ENCODE measurements at places on chromosomes 16 and 17.
A peak's percentile ranks its signal among the peaks of the same experiment; 100 is the strongest.

DNA sequence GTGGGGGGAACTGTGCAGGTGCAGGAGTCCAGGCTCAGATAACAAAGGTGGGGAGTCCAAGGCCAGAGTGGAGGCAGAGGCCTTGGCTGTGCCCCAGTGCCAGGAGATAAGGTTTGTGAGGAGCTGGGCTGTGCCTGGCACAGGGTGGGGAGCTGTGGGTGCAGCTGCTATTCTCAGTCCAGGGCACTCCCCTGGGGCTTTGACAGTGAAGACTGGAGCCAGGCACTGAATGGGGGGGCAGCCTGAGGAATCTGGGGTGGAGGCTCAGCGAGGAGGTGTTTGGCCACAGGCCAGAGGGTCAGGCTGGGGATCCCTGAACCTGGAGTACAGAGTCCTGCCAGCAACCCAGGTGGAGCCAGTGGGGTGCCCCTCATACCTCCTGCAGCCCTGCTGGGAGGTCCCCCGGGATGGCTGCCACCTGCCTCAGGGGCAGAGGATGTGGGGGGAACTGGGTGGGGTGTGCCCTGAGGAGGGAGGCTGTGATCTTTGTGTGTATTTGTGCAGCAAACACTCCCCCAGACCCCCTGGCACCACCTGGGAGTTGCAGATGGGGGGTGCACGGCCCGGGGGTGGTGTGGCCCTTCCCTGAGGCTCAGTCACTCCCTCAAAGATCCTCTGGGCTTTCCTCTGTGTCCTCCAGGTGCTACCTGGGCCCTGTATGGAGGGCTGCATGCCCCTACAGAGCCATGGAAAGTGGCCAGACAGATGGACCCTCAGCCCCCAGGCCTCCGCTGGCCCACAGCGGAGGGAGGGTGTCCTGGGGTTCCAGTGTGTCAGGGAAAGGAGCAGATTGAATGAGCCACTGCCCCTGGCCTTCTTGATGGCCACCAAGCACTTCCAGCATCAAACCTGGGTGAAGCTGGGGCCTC lies 44.5 kb upstream of the SMPD3 start:
- DNase-seq: no peak

DNA sequence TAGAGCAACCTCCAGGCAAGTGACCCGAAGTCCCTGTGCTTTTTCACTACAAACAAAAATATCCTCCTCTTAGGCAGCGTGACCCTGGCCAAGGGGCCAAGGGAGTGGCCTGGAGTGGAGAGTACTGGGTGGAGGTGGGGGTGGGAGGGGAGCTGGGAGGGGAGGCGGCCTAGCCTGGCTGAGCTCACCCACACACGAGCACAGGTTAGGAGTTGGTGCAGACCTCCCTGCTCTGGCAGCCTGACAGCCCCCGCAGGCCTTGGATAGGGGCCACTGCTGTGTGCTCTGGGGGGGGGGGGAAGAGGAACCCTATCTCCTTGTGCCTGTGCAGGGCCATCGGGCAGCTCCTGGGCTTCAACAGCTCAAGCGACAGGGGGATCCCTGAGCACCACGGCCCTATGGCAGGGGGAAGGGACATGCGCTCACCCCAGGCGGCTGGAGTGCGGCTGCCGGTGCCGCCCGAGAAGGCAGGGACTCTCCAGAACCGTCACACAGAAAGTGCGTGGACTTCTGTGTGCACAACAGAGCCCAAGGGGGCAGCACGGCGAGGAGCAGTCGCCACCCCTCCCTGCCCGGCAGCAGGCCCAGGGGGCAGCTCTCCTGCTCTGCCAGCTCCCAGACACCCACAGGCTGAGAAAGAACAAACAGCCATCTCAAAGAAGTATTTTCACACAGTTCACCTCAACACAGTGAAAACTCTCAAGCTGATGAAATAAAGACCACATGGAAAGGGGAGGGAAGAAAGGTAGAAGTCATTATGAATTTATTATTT lies 13.3 kb downstream of the SLC16A3 start:
- peak; percentile 63 for DNase-seq

DNA sequence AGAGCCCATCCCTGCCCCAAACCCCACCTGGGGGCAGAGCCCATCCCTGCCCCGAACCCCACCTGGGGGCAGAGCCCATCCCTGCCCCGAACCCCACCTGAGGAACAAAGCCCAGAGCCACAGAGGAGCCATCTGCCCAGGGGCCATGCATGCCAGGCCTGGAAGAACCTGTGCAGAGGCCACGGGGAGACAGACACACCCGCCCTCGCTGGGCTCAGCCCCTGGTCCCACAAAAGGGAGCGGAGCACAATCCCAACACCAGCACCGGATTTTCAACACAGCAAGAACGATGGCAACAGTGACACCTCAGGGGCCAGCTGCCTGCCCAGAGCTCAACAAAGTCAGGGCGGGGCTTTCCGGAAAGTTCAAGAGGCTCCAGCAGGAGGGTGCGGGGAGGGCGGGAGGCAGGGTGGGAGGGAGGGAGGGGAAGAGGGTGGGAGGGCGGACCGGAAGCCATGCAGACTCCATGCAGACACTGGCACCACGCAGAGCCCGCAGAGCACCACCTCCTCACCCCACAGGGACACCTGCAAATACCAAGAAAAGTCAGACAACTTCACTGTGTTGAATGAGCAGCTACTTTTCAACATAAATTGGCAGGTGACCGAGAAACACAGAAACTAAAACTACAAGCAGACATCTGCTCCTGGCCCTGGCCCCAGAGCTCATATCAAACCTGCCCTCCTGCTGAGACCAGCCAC lies 27.9 kb upstream of the C16orf95 start:
- peak; percentile 13 for DNase-seq

GRCh38 chr17:58172369-58173071 lies 5.7 kb downstream of the OR4D2 start:
- DNase-seq: peak; percentile 19

- DNase-seq: peak; percentile 47
Measured at GRCh38 chr16:56530872-56531271, 11.0 kb upstream of the BBS2 start.

All from fibroblast of lung (primary cell).